ENCODE measurements at places on chromosomes 1 and 21.

DNA sequence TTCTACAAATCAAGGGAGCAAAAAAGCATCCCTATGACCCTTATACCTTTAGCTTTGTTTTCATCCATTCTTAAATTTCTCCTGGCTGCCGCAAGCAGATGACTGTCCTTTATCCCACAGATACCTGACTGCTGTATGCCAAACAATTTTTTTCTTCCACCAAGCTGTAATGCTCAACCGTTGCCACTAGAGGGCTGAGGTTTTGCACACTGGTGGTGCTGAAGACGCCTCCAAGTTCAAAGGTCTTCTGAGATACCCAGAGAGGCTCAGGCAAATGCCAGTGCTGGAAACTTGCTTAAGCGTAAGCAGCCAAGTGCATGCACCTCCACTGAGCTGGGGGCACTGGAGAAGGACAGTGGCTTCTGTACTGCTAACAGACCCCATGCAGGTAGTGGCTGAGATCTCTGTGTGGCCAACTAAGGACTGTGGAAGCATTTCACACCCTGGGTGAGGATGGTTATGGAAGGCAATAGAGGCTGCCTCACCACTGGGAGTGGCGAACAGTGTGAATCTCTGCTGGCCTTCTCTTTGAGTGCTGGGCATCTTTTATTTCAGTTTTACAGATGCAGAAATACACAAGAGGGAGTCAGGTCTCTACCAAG lies 28.5 kb downstream of the CNIH3 start:
- DNase-seq, result peak; percentile 11

DNA sequence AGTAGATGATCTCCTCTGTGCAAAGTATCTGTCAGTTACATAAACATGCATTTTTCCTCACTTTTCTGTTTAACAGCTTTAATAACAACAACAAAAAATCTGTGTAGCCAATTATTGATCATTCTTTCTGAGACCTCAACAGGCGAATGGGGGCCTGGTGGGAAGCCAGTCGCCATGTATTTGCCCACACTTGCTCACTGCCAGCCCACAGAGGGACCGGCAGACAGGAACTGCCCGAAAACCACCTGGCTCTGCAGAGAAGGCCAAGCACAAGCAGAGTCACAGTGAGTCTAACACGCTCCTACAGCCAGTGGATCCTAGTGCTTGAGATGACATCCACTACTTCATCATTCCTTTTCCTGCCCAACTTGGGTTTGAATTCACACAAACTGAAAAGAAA lies 56.1 kb downstream of the NPHP4 start:
- DNase-seq, result no peak

DNA sequence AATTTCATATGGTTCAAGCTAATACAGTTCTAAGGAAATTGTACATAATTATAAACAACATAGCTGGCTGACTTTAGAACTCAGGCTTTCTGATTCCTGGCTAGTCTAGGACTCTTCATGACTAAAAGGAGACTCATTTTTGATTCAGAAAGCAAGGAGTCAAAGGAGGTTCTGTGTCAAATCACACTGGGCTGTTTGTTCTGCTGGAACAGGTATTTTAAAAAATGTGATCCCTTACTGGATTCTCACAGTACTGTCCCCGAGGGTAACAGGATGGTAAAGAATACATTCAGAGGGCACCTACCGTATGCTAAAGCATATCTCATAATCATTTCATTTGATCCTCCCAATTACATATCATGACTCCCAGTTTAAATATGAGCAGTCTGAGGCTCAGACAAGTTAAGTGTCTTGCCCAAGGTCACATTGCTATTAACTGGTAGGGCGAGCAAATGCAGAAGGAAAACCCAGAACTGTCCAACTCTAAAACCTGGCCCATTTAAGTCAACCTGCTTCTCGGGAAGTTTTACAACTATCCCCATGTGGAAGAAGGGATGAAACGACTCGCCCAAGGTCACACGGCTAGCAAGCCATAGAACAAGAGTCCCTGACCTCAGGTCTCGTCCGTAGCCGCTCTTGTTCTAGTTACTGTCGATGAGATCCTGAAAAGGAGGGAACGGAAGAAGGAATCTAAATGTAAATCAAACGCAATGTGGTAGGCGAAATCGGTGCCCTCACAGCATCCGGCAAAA lies 675 bp downstream of the MYSM1 start:
- no peak for DNase-seq

DNA sequence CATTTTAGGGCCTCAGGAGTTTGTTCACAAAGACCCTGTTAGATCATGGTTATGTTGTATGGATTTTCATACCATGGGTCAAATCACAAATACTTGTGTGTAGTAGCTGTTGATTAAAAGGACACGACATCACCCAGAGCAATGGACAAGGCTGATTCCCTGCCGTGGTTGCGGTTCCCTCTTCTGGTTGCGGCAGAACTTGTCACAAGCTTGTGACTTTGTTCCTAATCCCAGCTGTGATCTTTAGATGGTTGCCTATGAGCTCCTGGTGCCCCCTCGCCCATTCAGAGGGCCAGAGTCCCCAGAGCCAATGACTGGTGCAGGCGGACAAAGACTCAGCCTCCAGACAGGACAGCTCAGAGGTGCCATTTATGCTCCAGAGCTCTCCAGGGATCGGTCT lies 11.8 kb upstream of the SDHB start:
- DNase-seq, result no peak

GRCh38 chr1:228094432-228095016 lies 8.6 kb downstream of the C1orf35 start:
- no peak for DNase-seq

GRCh38 chr1:190277107-190277506 lies 200.6 kb downstream of the BRINP3 start:
- DNase-seq, result no peak

GRCh38 chr1:47821760-47822159 lies 175.4 kb downstream of the TRABD2B start:
- DNase-seq, result no peak

Measured in activated CD4-positive, CD25-positive, alpha-beta regulatory T cell (primary cell).